ENCODE measurements at places on chromosomes 7 and 10.
A peak's percentile ranks its signal among the peaks of the same experiment; 100 is the strongest.

GRCh38 chr10:47023237-47024045 lies 112.2 kb downstream of the PTPN20 start:
- DNase-seq, result no peak

DNA sequence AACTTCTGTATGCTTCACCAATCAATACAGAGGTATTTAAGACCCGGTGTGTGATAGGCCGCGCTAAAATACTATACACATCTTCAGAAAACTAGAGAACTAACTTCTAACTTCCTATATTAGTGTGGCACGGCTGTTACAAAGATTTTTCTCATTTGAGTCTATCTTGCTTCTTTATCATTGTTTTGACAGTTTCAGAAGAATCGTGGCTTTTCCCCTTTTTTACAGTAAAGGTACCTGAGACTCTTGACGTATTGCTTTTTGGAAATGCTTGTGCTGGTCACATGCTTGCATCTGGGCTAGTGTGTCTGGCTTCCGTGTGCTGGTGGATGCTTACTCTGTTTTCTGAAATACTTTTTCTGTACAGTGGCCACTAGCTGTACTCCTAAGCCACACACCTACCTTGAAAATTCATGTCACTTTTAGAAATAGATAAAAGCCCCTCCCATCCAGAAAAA lies 12.7 kb downstream of the IKZF1 start:
- no peak for DNase-seq

DNA sequence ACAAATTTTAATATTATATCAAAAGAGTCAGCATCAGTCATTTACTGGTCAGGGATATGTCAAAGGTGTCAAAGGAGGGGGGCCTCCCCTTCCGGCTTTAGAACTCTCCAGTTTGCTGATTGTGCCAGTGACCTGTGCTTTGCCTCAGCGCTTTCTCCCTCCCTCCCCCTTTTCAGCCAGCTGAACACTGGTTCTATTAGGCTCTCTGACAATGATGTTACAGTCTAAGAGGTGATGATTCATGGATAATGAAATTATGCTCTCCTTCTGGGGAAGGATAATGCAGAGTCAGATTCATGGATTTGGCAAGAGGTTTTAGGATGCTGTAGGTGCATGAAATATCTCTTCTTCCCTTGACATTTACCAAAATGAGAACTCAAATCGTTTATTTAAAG lies 6.1 kb downstream of the LRRTM3 start:
- DNase-seq, result peak; percentile 50

DNA sequence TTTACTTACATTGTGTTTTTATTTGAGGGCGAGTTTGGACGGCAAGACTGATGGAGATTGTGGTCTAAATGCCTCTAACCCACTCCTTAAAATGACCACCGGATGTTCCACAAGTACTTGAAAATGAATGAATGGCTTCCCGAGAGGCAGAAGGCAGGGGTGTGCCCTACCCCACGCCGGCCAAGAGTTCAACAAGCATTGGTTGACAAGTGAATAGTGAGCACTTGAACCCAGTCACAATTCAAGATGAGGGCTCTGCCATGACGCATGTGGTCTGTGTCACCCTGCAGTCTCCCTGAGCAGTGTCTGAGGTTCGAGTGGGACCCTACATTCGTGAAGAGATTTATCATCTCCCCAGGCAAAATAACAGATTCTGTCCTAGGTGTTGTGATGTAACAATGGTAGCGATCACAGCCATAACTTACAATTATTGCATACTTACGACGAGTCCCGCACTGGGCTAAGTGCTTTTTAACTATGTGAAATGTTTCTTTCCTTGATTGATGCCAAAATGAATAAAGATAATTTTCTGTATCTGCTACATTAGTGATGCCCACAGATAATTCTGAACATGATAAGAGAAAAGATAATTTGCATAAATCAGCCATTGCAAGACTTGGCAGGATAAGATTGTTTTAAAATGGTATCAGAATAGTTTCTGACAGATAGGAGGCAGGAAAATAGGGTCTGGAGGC lies 305.4 kb downstream of the WDR37 start:
- DNase-seq, result no peak

- no peak for DNase-seq
Measured at GRCh38 chr7:106936236-106936635, 71.2 kb downstream of the PIK3CG start.

DNA sequence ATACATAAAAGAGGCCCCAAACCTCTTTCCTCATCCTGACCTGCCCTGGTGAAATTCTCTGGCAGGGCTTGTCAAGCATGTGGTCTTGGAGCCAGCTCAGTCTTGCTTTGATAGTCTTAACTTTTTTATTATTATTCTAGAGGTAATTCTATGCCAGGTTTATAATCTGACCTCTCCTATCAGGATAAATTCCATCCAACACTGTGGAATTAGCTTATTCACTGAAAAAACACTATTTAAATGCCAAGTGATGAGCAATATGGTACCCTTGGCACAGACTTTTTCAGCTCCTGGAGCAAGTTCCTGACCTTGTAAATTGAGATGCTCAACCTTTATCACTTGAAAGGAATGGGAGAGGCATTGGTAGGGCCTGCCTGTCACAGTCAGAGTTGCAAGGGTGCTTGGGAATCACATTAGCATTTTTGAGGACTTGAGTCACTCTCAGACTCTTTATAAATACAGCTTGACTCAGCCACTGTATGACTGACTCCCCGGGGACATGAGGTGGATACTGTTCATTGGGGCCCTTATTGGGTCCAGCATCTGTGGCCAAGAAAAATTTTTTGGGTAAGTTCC lies at the start of gene CPA4:
Gene CPA4 (plus strand): TSS at position 480 of the 576 bp plus-strand sequence. CDS start 20 bp downstream, at position 500.
- peak; percentile 97 for DNase-seq

- no peak for DNase-seq
Measured at GRCh38 chr7:44193011-44193802, 4.0 kb upstream of the GCK start.

- DNase-seq, result peak; percentile 19
Measured at GRCh38 chr10:23294638-23295247, 49.9 kb downstream of the C10orf67 start.

GRCh38 chr10:98041352-98042043 lies 11.1 kb upstream of the CRTAC1 start:
- DNase-seq, result peak; percentile 66

Data from kidney tubule cell (primary cell).